Suppressor macrophage treated with lipopolysaccharide for 1 hour (primary cell): ENCODE measurements at places on chromosomes 3 and 15.

DNA sequence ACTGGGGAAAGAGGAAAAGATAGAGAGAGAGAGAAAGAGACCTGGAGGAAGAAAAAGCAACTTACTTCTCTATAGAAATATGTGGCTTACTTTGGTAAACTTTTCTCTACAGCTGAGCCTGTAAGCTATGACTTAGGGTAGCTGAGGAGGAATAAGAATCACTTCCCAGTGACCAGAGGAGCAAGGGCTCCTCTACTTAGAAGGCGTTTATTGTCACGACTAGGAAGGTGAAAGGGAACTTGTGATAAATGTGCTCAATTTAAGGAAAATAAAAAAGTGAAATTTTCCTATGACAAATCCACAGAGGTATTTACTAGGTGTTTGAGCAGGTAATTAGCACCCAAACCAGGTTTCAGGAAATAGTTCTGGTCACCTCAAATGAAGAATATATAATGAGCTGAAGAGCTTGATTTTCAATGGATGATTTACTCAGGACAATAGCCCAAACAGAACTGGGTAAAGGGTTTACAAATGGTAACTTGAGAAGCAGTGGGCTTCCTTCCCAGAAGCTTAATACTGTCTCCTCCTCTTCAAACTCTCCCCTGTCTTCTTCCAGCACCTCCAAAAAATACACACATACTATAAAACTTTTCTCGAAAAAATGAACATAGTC lies 46.1 kb downstream of the SOX2 start:
- DNase-seq, result no peak

DNA sequence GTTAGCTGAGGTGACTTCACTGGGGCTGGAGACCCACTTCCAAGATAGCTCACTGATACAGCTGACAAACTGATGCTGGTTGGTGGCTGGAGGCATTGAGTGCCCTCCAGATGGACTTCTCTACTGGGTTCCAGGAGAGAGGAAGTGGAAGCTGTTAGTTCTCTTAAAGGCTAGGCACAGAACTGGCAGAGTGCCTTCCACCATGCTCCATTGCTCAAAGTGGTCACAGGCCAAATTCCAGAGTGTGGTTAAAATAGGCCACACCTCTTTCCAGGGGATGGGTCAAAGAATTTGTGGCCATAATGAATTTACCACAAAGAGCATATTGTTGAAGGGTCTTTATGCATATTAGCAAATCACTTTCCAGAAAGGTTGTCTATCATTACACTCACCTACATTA lies 74.2 kb downstream of the NMD3 start:
- DNase-seq, result no peak

GRCh38 chr3:156108616-156109015 lies 11.8 kb upstream of the KCNAB1 start:
- no peak for DNase-seq

DNA sequence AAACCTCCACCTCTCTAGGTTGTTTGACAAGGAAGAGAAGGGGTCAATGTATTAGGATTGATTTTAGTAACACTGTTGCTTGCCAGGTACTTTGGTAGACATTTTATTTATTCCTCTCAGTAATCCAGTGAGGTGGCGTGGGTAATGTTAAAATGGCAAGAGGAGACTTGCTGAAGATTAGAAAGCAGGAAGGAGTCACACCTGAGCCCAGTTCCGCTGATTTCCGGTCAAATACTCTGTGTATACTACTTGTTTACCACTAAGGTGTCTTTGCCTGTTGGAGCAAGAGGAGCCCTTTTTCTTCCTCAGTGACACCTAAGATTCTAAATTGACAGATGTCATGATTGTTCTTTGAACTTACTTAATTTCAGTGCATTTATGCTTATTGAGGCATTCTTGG lies 1.7 kb downstream of the OXNAD1 start:
- no peak for DNase-seq

GRCh38 chr3:98823791-98824190 lies 60.7 kb downstream of the ST3GAL6 start:
- no peak for DNase-seq

DNA sequence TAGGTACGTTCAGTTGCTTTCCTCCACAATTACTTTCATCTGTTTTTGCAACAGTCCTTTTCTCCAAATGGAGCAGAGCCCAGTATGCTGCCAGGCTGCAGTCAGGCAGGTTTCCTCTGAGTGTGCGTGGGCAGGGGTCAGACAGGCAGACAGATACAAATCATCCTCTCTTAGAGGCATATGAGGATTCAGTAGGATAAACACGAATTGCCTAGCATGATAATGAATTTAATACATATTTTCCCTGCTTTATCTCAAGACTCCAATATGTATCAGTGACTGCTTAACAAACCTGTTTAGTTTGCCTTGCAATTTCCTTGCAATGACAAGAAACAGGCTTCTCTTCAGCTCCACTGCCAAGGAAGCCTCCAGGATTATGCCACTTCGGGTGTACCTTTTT lies 140.7 kb upstream of the NR2E3 start:
- no peak for DNase-seq

- peak; percentile 82 for DNase-seq
Observed at GRCh38 chr3:142987707-142988106, 13.7 kb upstream of the U2SURP start.

DNA sequence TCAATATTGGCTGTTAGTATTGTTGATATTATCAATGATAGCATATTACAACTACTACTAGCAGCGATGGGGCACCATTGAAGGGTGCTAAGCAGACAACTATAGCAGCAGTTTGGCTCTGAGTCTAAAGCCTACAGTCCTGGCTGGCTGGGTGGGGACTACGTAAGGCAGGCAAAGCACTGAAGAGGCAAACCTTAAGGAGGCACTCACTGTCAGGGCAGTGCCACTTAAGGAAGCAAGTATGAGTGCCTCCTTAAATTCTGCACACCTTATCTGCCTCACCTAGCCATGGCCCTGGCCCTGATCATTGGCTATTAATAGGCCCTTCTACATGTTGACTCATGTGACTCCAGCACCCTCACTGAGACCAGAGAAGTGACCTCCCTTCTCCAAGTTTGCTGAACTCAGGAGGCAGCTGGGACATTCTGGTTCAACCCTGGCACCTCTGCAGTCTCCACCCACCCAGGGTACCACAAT lies 20.6 kb downstream of the CDCP1 start:
- no peak for DNase-seq

DNA sequence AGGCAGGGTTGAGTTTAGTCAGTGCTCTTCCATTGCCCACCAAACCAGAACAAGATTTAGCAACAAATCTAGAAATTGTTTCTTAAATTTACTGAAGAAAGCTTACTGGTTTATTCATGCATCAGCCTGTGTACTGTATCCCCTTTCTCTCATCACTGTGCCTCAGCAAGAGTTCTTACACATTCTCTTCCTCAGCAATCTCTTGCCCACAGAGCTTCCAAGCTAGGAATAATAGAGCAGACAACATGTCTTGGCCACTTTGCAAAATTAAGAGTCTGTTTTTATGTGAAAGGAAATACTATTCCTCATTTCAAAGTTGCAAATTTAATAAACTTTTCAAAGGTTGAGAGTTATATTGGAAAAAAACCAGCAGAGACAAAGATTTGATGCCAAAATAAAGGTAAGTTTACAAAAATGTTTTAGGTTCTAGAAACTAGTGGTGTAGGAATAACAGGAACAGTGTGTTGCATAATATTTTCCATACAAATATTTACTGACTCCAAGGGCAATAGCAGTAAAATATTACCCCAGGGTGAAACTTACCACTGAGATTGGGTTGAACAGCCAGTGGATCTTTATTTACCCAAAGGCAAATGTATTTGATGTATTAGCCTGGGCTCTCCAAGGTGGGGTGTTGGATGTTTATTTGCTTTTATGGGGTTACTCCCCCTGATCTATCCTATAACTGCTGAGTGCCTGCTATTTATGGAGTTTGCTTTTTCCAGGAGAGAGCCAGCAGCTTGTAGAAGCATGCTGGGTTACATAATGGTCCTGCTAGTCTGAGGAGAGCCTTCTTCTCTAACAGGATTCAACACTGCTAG lies 276.7 kb downstream of the ADAMTSL3 start:
- DNase-seq, result no peak

DNA sequence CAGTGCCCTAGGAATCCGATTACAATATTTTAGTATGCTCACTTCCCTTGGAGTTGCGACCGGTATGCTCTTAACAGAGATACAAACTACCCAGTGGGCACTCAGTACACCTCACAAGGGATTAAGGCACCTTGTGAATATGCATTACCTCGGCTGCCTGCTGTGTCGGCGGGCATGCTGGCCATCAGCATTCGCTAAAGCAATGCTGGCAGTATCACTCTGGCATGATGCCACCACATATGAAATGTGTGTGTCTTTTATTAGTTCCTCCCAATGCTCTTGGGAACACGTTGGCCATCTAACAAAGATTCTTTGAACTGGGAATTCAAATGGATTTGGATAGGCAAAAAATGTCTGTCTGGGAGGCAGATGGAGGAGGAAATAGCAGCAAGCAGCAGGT lies 67.4 kb upstream of the FOXB1 start:
- DNase-seq, result no peak

- DNase-seq, result no peak
Observed at GRCh38 chr3:152446495-152446894, 177.8 kb downstream of the MBNL1 start.

DNA sequence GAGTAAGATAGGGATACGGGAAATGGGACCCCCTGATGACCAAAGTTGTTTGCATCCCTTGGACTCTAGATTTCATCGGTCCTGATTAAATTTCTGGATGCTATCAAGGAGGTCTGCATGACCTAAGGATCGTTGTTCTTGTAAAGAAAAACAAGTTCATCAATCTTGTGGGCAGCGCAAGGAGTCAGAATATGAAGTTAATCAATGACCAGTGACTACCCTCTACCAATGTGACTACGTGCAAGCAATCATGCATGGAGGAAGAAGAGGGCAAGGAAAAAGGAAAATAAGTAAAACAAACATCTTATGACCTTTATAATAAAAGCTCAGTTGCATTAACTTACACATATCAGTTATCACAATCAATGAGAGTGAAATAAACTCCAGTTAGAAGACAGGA lies 139.7 kb downstream of the RTP4 start:
- no peak for DNase-seq

- peak; percentile 15 for DNase-seq
Observed at GRCh38 chr3:40679290-40679689, 154.5 kb downstream of the ZNF621 start.

GRCh38 chr15:85463976-85464375 lies 83.6 kb downstream of the AKAP13 start:
- DNase-seq, result peak; percentile 27

- no peak for DNase-seq
Observed at GRCh38 chr3:59263152-59263551, 213.3 kb upstream of the CFAP20DC start.

GRCh38 chr3:39350714-39351113 lies 21.2 kb downstream of the CCR8 start:
- no peak for DNase-seq

DNA sequence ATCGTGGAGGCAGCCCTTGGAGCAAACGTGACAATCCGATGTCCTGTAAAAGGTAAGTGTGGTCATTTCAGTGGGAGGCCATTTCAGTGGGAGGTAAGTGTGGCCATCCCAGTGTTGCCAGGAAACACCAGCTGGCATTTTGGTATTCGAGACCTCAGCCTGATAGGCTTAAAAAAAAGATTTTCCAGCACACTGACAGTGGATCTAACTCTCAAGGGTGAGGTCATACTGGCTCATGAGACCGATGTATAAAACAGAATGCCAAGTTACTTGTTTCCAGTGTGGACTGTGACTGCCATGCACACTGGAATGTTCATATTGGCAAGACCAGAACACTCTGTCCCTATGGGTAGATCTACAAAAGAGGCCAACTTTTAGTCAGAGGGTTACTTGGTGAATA lies 244.4 kb upstream of the GOLGA6L4 start:
- no peak for DNase-seq

DNA sequence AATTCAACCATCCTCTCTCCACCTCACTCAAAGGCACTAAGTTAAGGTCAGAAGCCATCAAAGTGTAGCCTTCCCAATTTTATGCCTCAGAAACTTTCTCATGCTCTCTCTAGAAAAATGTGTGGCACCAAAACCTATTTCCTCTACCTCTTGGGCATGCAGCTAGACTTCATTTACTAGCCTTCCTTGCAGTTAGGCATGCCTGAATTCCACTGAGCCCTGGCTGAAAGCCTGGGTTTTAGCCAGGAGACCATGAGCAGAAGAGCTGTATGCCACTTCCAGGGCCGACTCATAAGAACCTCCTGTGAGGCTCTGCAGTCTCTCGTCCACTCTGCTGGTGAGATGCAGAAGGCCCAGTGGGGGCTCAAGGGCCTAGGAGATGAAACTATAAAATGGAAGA lies 145.0 kb downstream of the MYLK start:
- no peak for DNase-seq

DNA sequence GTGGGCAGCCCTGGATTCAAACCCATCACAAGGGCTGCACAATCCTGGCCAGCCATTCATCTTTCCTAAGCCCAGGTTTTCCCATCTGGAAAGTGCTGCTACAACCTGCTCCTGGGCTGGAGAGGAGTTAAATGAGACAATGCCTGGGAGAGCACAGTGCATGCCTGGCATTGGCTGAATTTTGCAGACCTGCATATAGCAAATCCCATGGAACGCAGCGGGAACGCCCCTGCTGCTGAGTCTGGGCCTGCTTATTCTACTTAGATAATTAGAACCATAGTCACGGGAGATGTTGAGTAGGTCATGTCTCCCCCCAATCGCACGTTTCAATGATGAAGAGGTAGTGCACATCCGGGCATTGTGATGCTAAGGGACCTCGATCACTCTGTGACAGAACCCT lies 46.6 kb downstream of the ABTB1 start:
- DNase-seq, result no peak

GRCh38 chr3:159074756-159075701 lies 273.2 kb downstream of the MFSD1 start:
- no peak for DNase-seq

GRCh38 chr15:38522922-38523321 lies 41.7 kb downstream of the RASGRP1 start:
- DNase-seq, result no peak

DNA sequence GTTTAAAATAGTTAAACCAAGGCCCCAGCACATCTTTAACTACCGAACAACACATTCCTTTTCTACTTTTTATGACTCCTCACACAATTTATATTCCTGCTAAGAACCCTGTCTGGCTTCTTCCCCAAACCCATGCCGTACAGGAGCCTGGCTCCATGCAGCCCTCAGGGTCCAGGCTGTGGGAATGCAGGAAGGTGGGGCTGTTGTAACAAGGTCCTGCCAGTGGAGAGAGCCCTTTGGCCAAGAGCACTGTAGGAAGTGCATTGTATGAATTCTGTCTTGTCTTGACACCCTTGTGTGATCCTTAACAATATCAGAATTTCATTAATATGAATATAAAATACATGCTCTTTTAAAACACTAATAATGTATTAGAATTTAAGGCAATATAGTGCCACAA lies 563.8 kb downstream of the TBL1XR1 start:
- no peak for DNase-seq
